Skin of body (tissue), 3 donors: ENCODE measurements at places on chromosomes 3 and 15. TPM values are rescaled to one million over a fixed set of nuclear protein-coding genes. Genes with fewer than 3 reads are reported as not detected.

The SPSB4 gene
- total RNA-seq, result 3.8 TPM

The SCG3 gene
- total RNA-seq, result not detected

The RRP9 gene
- total RNA-seq, result 9.8 TPM

The ATP13A5 gene
- total RNA-seq, result 3.7 TPM

The LRRIQ4 gene
- total RNA-seq, result not detected

The HTR3E gene
- total RNA-seq, result not detected

The APOD gene
- total RNA-seq, result 24.9 TPM

The LEKR1 gene
- total RNA-seq, result 0.69 TPM

The GPR27 gene
- total RNA-seq, result 5.2 TPM

The TMC3 gene
- total RNA-seq, result 0.20 TPM

The TM4SF18 gene
- 16.6 TPM for total RNA-seq

The TOPBP1 gene
- 39.6 TPM for total RNA-seq

The NOX5 gene
- 0.39 TPM for total RNA-seq

The UCN2 gene
- 1.4 TPM for total RNA-seq

The GNAT1 gene
- total RNA-seq, result 0.20 TPM

The MUSTN1 gene
- total RNA-seq, result 9.6 TPM

The ISY1 gene
- total RNA-seq, result 19.5 TPM

The TMED3 gene
- total RNA-seq, result 43.4 TPM

The MORC1 gene
- not detected for total RNA-seq

The STRA6 gene
- 0.49 TPM for total RNA-seq

The ADCY5 gene
- total RNA-seq, result 4.0 TPM

The REC114 gene
- not detected for total RNA-seq

The PAQR5 gene
- 7.2 TPM for total RNA-seq

The AMT gene
- total RNA-seq, result 6.7 TPM

The PRRT3 gene
- 1.2 TPM for total RNA-seq

The IQCH gene
- total RNA-seq, result 0.89 TPM

The GYG1 gene
- total RNA-seq, result 20.0 TPM

The STX19 gene
- total RNA-seq, result 4.1 TPM

The CEP19 gene
- 1.3 TPM for total RNA-seq

The CD96 gene
- 2.0 TPM for total RNA-seq

The CLDN16 gene
- 0.69 TPM for total RNA-seq

The TRIM42 gene
- total RNA-seq, result not detected

The CPLX3 gene
- total RNA-seq, result 0.20 TPM

The ELP6 gene
- 17.6 TPM for total RNA-seq

The C3orf70 gene
- 6.5 TPM for total RNA-seq

The TMEM45A gene
- total RNA-seq, result 335 TPM

The SMCO1 gene
- 0.79 TPM for total RNA-seq

The MTMR10 gene
- 28.1 TPM for total RNA-seq

The KIAA1143 gene
- 18.3 TPM for total RNA-seq

The TTLL13 gene
- not detected for total RNA-seq

The RASGRP1 gene
- total RNA-seq, result 4.5 TPM

The ZNF662 gene
- 12.1 TPM for total RNA-seq

The DCLK3 gene
- total RNA-seq, result 1.1 TPM

The MAGEL2 gene
- 2.8 TPM for total RNA-seq

The SI gene
- not detected for total RNA-seq

The OR5K3 gene
- not detected for total RNA-seq

The OR5H15 gene
- not detected for total RNA-seq

The CSTA gene
- 63.8 TPM for total RNA-seq

The CHRNA5 gene
- total RNA-seq, result 0.39 TPM

The SENP8 gene
- total RNA-seq, result 1.7 TPM

The BCL2A1 gene
- 8.2 TPM for total RNA-seq

The NPRL2 gene
- 13.6 TPM for total RNA-seq

The EPHB1 gene
- 5.0 TPM for total RNA-seq

The FAM43A gene
- total RNA-seq, result 10.7 TPM

The ZPLD1 gene
- 0.10 TPM for total RNA-seq

The GP9 gene
- total RNA-seq, result 0.49 TPM
